ENCODE measurements at places on chromosomes 4 and X. TPM values are rescaled to one million over a fixed set of nuclear protein-coding genes. Genes with fewer than 3 reads are reported as not detected.

GRCh38 chr4:144985531-144985930 is 112.5 kb downstream of the ANAPC10 start:
- DNase-seq, result no peak

GRCh38 chr4:137545461-137545861 is 13.2 kb upstream of the PCDH18 start:
- no peak for DNase-seq

DNA sequence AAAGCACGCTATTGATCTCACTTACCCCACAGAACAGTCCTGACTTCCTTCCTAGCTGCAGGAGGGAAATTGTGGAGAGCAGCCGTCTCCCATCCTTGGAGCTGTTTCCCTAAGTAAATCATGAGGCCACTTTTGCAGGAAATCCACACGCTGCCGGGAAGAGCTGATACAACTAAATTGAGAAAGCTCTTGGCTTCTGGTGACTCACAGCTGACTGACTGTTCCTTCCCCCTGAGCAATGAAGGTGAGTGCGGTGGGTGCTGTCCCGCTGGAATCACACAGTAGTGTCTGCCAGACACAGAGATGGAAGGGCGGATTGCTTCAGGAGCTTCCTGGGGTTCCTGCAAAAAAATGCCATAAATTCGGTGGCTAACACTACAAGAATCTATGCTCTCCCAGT is 268.9 kb downstream of the ASMT start:
- no peak for DNase-seq

DNA sequence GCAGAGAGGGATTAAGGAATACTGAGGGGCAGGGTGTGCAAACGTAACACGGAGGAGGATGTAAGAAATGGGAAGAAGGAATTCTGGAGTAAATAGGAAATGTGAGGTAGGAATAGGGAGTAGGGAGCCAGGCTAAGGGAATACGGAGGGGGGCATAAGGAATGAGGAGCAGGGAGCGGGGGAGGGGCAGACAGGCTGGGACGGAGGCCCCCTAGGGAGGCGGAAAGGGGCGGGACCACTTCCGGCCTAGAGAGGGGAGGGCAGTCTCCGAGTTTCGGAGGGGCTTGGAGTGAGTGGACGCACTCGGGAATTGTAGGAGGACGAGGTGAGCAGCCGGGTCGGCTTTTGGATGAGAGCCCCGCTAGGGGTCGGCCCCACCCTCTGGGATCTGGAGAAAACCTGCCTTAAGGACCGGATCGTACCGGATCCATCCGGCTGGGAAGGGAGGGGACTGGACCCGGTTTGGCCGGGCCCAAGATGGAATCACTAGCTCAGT is 612 bp downstream of the MAGED2 start:
- DNase-seq, result no peak

DNA sequence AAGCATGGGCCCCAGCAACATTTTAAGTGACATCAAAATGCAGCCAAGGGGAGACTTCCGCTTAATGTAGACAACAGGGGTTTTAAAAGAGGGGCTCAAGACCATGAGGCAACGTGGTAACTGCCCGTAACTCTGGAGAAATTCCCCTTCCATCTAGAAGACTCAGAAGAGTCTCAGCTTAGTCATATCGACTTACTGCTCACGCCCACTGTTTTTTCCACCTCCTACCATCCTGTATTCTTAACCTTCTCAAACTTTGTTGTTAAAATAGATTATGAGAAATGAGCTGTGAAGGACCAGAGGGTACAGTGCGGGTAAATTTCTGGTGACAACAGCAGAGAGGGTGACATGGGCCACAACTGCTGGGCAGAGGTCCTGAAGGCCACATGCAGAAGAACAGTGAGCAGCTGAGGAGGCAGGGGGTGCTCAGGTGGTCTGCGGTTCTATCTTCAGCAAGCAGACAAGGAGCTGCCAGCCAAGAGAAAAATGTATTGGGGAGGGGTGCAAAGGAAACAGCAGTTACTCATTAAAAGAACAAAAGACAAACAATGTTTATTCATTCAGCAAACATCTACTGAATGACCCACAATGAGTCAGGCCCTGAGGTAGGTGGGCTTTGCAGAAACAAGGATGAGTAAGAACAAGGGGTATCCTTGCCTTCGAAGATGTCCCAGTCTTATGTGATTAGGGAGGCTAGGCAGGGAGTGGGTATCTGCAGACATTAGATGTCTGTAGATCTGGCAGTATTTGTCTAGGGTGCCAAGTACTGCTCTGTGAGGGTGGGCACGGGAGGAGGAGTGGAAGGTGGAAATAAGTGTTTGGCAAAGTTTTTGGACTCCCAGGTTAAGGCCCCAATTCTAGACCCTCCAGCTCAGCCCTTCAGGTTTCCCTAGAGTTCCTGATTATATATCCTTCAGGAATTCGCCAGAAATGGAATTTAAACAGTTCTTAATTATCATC is 175.3 kb downstream of the TSPAN5 start:
- no peak for DNase-seq

DNA sequence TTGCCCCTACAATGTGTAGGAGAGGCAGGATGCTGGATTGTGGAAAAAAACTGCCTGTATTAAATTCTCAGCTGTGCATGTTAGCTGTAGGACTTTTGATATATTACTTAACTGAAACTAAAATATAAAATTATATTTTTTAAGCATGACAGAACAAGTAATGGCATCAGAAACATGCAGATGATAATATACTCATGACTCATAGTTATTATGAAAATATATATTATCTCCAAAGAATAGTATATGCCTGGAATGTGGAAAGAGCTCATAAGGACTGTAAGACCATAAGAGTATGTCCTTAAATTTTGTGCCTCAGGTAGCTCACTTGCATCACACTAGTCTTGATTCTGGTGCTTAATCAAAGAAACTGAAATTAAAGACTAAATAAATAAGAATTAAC is 1100.6 kb downstream of the TECRL start:
- no peak for DNase-seq

GRCh38 chr4:38489924-38490639 is 173.9 kb upstream of the KLF3 start:
- no peak for DNase-seq

- no peak for DNase-seq
Measured at GRCh38 chr4:112176596-112176995, 31.3 kb downstream of the FAM241A start.

- no peak for DNase-seq
Measured at GRCh38 chr4:65670331-65671031, at the start of gene EPHA5. Gene EPHA5 (minus strand): TSS chr4:65670489. CDS start chr4:65669742, 747 bp downstream.

DNA sequence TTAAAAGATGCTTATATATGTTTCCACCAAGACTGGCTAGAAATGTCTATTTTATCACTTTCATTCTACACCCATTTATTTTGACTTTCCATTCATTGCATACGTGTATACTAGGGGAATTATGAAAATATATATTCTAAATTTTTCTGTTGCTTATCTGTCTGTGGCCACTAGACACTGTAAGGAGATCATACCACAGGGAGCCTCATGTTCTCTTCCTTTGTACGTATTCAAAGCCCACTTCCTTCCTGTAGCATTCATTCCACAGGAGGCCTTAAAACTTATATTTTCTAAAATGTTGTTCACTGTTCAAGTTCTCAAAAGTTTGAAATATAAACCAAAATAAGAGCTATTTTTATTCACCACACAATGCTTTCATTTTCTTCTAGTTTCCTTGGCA is 1848.9 kb upstream of the TENM3 start:
- no peak for DNase-seq

DNA sequence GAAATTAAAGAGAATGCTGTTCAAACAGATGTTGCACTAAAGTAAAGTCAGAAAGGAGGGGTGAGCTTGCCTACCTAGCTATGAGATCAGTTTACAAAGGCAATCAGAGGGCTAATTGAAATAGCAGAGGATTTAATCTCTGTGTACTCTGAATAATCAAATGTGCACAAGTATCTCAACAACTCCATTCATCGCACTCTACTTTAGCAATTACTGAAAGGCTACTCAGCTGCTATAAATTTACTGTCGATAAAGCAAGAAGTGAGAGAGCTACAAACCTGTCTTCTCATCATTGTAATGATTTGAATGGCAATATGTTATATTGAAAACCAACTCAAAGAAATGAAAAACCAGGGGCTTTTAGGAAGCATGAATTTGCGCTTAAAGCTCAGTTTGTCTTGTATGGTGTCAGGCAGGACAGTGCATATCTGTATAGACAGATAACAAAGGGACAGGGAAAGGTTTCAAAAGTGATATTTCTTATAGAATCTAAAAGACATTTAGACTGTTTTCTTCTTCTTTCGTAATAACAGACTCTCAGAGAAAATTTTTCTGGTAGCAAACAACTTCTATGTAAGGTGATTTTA is 34.8 kb downstream of the GC start:
- DNase-seq, result no peak

DNA sequence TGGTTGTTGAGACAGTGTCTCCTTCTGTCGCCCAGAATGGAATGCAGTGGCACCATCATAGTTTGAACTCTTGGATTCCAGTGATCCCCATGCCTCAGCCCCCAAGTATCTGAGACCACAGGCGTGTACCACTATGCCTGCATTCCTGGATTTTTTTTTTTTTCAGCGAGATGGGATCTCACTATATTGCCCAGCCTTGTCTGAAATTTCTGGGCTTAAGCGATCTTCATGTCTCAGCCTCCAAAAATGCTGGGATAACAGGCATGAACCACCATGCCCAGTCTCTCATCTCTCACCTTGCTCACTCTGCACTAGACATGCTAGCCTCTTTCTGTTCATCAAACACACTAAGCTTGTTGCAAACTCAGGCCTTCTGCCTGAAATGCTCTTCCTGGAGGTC is 104.1 kb downstream of the UBE2K start:
- DNase-seq, result no peak

GRCh38 chrX:40866893-40867292 is 131.6 kb upstream of the MED14 start:
- no peak for DNase-seq

DNA sequence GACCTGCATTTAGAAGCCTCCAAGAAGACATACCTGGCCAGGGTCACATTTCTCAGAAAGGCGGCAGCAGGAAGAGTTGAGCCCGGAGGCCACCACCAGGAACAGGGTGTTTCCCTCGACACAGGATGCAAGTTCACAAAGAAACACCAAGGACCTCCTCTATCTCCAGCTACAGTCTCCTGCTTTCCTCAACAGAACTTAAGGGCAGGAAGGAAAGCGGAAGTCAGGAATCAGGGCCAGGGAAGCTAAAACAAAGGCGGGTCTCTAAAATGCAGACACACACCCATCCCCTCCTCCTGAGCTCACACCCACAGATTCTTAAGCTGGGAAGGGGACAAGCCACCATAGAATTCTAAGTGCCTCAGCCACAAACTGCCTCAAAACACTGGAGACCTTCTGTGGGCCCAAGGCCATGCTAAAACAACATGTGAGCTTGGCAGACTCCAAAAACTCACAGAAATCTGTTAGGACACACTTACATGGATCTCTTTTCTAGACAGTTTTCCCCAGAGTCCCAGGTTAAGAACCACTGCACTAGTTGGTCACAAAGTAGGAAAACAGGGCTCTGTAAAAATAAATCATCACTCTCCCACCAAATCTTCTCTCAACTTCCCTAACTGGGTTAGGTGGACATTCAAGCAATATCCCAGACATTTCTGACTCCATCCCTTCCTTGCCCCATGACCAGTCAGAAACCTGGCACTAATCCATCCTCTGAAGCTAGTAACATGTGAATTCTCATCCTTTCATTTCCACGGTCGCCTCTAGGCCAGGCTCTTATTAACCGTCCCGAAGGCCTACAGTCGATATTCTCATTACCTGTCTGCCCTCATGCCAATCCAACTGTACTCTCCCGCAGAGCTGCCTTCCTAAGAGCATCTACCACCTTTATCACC is 163.2 kb downstream of the APBB2 start:
- no peak for DNase-seq

- no peak for DNase-seq
Measured at GRCh38 chrX:143633461-143634308, 2.2 kb downstream of the SLITRK4 start.

GRCh38 chr4:6208416-6208815 is 8.1 kb upstream of the JAKMIP1 start:
- no peak for DNase-seq

GRCh38 chr4:187940299-187940698 is 55.3 kb upstream of the ZFP42 start:
- no peak for DNase-seq

DNA sequence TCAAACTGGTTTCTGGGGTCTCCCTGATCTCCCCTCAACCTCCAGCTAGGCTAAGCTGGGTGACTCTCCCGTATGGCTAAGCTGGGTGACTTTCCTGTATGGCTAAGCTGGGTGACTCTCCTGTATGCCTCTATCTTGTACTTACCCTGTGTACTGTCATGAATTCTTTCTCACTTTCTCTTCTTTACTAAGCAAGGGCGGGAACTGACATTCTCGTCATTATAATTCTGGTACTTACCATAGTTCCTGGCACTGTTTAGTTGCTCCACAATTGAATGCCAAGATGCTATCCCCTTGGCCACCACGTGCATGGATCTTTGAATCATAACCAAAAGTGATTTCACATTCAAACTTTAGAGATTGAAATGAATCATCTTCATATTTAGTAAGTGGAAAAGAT is 8.8 kb downstream of the INTU start:
- DNase-seq, result no peak

DNA sequence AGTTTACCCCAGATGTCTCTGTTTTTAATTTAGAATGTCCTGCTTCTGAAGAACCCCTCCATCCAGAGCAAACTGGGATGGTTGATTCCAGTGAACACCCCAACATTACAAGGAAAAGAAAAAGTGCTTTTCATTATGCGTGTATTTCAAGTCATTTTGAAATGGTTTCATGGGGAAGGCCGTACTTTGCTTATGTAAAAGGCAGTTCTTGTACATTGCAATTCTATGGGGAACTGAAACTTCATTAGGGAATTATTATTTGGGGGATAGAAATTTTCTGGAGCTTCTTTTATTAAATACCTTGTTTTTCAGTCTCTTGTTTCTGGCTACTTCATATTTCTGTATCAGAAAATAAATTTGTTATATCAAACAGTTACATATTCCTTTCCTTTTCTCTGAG is 96.9 kb upstream of the ZNF518B start:
- DNase-seq, result no peak

- DNase-seq, result no peak
Measured at GRCh38 chrX:82458207-82458754, 1049.8 kb upstream of the POU3F4 start.

GRCh38 chrX:9935436-9935835 is 31.7 kb upstream of the CLDN34 start:
- no peak for DNase-seq

Gene VCX
- total RNA-seq, result not detected

Gene TCEAL8
- 28.1 TPM for total RNA-seq

Gene BEX1
- total RNA-seq, result not detected

Gene ATP2B3
- total RNA-seq, result not detected

Gene KLB
- not detected for total RNA-seq

Gene FMR1NB
- not detected for total RNA-seq

Gene GPC4
- total RNA-seq, result not detected

Gene CENPVL1
- total RNA-seq, result not detected

Gene HSD17B13
- total RNA-seq, result 0.16 TPM
